ENCODE measurements at places on chromosomes 2 and 18.

DNA sequence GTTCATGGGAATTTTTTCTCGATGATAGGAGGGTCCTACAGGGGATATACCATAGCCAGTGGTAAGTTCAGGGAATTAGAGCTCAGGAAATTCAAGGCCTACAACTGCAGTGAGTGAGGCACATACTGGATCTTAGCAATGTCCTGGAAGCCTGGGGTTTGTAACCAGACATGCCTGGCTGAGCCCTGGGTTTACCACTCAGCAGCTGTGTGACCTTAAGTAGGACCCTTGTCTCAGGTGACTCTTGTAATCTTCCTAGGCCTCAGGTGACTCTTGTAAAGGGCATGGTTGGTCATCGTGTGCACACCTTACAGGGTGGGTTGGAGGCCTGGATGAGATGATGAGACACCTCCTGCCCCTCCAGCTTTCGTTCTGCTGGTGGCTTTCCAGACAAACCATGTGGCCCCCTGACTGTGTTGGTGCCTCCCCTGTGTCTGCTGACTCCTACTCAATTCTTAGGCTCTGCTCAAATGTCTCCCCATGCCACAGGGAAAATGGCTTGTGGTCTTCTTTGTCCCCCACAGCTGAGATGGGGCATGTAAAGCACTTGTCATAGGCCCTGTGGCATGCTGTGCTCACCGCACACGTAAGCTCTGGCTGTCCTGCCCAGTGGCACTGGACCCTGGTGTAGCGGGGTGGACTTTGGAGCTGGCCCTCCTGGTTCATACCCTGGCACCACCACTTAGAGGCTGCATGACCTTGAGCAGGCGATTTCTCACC lies 94.1 kb downstream of the FHOD3 start:
- DNase-seq, result no peak

GRCh38 chr2:188314314-188315054 lies 22.8 kb downstream of the GULP1 start:
- peak; percentile 17 for DNase-seq

DNA sequence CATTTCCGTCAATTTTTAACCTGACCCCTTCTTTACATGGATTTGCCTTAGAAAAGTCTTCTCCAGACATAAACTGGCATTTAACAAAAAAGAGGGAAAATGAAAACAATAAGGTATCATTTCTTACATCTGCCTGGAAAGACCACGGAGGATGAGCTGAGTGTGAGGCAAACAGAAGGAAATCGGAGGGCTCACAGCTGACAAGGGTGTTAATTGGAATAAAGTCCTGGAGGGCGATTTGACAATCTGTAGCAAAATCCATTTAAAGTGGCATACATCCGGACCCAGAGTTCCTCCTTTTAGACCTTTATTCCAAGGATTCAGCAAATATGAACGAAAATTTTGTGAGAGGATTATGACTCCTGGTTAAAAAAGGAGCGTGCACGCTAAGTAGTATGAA lies 179.7 kb upstream of the COPS8 start:
- no peak for DNase-seq

GRCh38 chr18:45658756-45659155 lies 43.5 kb downstream of the SLC14A2 start:
- peak; percentile 78 for DNase-seq

- no peak for DNase-seq
These were observed 14.5 kb upstream of the SULT1C4 start for GRCh38 chr2:108363024-108363907.

GRCh38 chr2:217223222-217223930 lies 363.5 kb upstream of the TNP1 start:
- DNase-seq, result peak; percentile 94

DNA sequence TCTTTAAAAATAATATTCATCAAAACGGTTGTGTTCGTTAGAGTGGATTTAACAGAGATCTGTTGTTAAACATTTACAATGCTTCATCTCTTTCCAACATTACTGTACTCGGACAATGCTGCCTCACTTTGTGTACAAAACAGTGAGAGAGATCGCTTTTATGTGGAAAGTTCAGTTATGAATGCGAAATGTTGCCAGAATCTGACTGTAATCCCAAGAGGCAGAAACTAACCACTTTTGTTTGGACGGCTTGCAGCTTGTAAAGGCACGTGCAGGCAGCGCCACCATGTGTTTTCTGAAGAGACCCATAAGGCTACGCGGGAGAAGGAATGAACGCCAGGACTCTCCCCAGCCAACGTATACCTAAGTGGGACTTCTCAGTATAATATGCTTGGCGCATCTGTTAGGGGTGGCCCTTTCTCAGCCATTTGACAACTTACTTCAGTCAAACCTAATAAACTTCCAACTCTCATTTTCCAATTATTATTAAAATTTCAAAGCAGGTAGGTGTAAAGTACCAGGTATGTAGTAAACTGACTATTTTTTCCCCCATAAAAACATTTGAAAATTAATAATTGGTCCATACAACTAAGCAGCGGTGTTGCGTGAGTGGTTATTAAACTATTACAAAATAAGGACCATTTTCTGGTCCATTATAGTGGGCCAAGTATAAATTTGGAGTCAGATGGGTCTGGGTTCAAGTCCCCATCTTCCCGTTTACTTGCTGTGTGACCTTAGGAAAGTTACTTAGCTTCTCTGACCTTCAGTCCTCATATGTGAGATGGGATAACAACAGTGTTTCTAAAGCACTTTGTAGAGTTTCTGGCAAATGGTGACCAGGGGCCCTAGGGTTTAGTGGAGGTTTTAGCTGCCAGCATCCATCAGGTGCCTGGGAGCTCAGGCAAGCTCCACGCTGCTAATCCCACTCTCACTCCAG lies 5.6 kb upstream of the NAPG start:
- peak; percentile 97 for DNase-seq

DNA sequence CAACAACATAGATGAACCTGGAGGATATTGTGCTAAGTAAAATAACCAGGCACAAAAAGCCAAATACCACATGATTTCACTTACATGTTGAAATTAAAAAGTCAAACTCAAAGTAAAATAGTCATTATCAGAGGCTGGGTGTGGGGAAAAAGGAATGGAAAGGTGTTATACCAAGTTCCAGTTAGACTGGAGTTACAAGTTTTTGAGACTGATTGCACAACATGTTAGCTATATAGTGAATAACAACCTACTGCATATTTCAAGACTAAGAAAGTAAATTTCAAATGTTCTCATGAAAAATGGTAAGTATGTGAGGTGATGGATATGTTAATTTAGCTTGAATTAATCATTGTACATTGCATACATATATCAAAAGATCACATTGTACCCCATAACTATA lies 116.8 kb upstream of the HNMT start:
- DNase-seq, result no peak

DNA sequence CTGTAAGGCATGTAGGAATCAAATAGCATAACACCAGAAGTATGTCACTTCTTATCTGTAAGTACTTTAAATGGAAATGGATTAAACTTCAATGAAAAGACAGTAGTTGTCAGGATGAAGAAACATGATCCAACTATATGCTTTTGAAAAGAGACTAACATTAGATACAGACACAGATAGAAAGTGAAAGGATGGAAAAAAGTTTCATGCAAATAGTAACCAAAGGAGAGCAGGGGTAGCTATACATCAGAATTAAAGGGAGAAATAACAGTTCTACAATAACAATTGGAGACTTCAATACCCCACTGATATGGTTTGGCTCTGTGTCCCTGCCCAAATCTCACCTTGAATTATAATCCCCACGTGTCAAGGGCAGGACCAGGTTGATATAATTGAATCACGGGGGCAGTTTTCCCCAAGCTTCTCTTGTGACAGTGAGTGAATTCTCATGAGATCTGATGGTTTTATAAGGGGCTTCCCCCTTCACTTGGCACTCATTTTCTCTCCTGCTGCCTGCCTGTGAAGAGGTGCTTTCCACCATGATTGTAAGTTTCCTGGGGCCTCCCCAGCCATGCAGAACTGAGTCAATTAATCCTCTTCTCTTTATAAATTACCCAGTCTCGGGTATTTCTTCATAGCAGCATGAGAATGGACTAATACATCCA lies 205.4 kb upstream of the CDH2 start:
- DNase-seq, result no peak

GRCh38 chr2:127064642-127065250 lies 42.2 kb downstream of the BIN1 start:
- peak; percentile 97 for DNase-seq

GRCh38 chr2:23690421-23691105 lies 236.4 kb downstream of the ATAD2B start:
- DNase-seq, result no peak
